G401 (cell line): ENCODE measurements at places on chromosomes 16 and 17. TPM values are rescaled to one million over a fixed set of nuclear protein-coding genes. Genes with fewer than 3 reads are reported as not detected.

DNA sequence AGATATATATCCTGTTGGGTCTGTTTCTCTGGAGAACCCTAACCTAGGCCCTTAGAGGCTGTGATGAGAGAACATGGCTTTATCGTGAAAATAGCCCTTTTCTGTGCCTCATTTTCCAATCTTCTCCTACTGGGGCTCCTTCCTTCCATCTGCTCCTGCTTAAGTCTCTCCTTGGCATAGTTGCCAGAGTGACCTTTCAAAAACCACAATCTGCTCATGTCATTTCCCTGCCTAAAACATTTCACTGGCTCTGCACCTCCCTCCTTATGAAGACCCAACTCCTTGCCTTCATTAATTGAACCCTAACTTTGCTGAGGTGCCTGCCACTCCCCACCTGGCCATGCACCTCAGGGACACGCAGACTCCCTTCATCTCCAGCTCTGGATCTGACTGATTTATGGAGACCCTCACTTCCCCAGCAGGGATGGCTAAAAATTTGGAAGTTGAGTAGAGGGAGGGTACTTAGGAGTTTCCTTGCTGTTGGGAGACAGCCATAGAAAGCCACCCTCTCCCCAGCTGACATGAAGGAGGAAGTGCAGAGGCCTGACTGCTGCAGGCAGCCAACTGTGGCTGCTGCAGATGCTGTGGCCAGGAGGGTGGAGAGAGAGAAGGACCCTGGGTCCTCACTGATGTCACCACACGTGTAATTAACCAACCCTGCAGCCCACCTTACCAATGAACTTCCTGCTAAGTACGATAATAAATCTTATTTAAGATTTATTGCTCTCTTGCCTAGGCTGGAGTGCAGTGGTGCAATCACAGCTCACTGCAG is 6.3 kb upstream of the GGA2 start:
- DNase-seq = no peak

DNA sequence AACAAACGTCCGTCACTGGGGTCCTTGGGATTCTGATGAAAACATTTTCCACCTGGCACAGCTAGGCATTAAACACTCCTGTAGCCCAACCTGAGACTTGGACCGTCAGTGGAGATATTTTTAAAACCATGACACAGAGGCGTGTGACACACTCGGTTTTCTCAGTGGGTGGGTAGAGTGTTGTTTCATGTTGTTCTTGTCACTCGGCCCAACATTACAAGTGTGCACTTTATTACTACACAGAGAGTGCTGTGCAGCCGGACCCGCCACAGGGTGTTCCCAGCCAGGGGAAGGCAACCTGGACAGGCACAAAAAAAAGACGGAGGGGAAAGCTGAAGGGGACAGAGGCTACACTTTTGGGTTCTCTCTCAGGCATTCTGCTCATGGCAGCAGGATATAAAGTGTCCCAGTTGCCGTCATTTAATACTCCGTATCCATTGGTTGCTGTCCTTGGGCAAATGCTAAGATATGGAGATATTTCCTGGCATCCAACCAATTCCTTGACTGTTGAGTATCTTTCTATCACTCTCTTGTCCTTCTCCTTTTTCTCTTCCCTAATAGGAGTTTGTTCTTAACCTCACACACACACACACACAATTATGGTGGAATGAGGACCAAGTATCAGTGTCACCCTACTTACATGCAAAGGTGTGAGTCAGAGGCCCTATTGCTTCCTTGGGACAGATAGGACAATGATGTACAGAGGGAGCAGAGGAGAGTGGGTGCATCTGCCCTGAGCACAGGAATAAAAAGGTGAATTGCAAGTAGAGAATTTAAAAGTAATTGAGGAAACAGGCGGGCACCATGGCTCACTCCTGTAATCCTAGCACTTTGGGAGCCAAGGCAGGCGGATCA is 154.1 kb upstream of the SOX9 start:
- no peak for DNase-seq

GRCh38 chr16:57711-58110 is 4.1 kb downstream of the SNRNP25 start:
- no peak for DNase-seq

- no peak for DNase-seq
Observed at GRCh38 chr17:80047176-80047575, 10.7 kb downstream of the CCDC40 start.

DNA sequence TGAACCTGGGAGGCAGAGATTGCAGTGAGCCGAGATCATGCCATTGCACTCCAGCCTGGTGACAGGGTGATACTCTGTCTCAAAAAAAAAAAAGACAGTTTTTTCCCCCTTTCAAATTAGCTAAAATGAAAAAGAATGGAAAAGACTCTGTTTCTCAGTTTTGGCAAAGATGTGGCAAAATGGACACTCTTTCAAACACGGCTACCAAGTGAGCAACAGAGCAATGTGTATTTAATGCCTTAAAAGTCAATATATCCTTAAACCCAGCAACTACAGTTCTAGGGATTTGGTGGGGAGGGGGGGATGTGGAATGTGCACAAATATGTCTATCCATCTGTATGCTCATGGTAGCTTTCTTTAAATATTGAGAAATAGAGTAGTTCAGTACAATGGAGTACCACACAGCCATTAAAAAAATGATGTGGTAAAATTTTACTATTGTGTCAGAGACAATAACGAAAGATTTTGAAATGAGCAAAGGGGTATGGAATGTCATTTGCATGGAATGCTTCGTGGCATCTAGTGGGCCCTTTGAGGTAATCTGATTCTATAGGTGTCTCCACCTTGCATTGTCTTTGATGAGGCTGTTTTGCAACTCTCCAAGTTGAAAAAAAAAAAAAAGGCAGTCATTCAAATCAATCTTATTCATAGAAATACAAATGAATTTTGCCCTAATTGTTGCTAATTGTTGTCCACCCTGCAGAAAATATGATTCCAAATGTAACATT is 108.1 kb downstream of the AXIN2 start:
- no peak for DNase-seq

GRCh38 chr16:24753000-24753399 is 23.5 kb downstream of the TNRC6A start:
- peak; percentile 53 for DNase-seq

DNA sequence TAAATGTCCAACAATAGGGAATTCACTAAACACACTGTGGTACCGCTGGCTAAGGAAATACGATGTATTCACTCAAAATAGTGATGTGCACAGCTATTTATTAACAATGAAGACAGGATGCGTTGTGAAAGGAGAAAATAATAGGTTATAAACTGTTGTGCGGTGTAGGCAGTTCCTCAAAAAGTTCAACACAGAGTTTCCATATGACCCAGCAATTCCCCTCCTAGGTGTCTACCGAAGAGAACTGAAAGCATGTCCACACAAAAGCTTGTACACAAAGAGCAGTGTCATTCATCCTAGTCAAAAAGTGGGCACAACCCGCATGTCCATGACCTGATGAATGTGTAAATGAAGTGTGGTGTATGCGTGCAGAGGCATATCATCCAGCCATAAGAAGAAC is 1.2 kb upstream of the CES1 start:
- DNase-seq = no peak

DNA sequence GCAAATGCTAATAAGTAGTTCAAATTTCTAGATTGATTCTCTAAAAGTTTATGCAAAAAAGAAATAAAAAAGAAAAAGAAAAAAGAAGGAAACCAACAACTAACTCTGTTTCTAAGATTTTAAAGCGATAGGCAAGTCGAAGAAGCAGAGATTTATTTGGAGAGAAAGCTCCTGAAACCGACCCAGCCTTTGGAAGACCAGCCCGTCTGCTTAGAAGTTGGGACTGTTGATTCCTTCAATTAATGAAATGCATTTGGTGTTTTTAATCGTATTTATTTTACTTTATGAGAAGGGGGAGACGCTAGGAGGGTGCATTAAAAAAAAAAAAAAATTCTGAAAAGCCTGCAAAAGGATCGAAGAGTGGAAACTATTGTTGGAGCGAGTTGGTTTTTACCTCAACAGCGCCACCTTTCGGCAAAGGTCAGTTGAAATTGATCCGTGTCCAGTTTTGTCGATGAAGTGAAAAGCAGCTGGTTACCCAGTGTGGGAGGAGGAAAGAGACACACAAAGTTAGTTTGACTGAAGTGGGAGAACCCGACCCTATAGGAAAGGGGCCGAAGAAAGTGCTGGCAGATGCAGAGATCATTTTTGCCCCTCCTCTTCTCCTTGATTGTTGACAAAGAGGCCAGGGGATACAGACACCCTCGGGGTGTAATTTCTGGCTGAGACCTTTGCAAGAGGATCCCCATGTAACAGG is 1.5 kb upstream of the MAF start:
- DNase-seq = peak; percentile 85

DNA sequence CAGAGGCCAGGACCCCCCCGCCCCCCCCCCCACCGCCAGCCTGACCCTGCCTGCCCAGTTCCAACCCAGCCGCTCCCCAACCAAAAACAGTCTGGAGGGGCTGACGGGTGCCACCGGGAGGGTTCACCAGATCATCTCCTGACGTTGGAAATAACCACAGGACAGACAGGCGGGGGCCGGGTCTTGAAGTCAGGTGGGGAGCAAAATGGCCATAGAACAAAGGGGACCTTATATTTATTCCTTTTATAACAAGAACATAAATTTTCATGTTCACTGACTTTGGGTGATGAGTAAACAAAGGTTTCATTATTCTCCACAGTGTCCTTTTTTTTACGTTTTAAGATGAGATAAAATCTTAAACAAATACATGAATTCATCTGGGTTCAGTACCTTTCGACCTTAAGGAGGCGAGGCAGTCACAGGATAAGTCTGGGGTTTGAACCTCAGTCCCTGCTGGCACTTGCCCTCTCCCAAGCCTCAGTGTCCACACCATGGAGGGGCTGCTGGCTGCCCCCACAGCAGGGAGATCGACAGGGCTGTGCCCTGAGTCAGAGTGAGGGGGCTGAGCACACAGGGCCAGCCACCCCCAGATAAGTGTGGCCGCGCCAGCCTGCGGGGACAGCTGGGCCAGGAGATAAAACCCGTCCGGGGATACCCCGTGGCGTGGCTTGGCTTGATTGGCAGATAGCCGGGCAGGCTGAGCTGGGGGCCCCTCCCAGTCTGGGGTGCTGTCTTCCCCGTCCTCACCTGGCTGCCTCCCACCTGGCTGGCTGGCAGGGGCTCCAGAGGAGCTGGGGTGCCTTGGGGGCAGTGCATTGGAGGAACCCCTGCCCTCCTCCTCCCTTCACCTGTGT is 15.0 kb downstream of the SLC7A5 start:
- no peak for DNase-seq

DNA sequence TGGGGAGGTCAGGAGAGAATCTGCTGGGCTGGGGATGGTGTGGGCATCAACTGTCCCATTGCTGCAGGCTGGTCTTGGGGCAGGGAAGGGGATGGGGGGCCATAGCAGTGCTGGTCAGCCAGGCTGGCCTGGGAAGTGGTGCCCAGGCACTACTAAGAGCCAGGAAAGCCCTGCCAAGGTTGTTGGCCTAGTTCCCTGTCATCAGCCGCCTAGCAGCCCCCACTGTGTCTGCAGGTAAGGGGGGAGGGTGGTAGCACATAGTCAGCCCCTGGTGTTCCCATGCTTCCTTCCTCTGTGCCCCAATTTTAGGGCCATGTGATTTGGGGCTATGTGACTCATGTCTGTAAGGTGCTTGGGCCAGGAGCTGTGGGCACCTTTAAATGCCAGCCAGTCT is 17.8 kb downstream of the GJD3 start:
- no peak for DNase-seq

ANKRD40CL gene
- total RNA-seq = not detected in 2 replicates

NUDT16L1 gene
- 71.5 and 89.1 TPM in 2 replicates for total RNA-seq

NUDT21 gene
- 106 and 165 TPM in 2 replicates for total RNA-seq

ACAP1 gene
- total RNA-seq = 0.61 TPM in 1 of 2 replicates, not detected in the other
